Stomach (tissue), 19 donors: ENCODE measurements at places on chromosomes 13 and 19.
A peak's percentile ranks its signal among the peaks of the same experiment; 100 is the strongest.

GRCh38 chr13:37138169-37138568 is 32.7 kb upstream of the CSNK1A1L start:
- DNase-seq = no peak

- peak; percentile 94 for DNase-seq
These were observed 10.1 kb downstream of the NOSIP start for GRCh38 chr19:49570138-49570856.

GRCh38 chr13:47475441-47475948 is 525.6 kb downstream of the SUCLA2 start:
- no peak for DNase-seq

- DNase-seq = no peak
These were observed 41.6 kb downstream of the COL4A1 start for GRCh38 chr13:110265341-110265681.

- DNase-seq = no peak
These were observed 18.4 kb upstream of the TOMM40 start for GRCh38 chr19:44872661-44873060.

DNA sequence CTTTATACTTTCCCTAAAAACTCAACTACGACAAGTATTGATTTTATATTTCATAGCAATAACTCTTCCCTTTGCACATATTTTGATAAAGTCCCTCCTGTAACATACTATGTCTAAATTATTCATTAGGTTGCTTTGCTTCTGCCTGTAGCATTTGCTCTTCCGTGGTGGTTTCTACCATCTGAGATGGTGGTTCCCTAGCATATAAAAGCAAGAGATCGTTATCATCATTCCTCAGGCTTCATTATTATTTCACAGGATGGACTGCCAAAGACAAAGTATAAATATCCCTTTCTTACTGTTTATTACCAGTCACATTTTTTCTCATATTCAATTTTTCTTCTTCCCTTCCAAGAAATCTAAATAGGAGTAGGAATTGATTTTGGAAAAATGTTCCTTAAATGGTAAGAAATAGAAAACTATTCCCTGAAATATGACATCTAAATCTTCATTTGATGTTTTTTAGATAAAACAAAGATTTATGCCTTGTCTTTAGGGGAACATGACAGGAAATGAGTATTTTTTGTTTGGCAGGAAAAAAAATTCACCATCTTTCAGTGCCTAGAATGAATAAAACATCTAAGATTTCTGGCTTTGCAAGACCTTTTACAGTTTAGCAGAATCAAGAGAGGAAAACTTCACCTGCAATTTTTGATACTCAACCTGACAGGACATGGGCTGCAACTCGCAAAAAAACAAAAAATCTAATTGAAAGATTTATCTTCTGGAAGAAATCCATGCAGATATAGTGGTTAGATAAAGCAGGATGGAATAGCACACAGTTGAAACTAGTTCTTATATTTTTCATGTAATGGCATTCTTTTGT is 340.0 kb downstream of the SPRY2 start:
- DNase-seq = no peak

- DNase-seq = no peak
These were observed 5.2 kb downstream of the MTUS2 start for GRCh38 chr13:28825379-28825778.

DNA sequence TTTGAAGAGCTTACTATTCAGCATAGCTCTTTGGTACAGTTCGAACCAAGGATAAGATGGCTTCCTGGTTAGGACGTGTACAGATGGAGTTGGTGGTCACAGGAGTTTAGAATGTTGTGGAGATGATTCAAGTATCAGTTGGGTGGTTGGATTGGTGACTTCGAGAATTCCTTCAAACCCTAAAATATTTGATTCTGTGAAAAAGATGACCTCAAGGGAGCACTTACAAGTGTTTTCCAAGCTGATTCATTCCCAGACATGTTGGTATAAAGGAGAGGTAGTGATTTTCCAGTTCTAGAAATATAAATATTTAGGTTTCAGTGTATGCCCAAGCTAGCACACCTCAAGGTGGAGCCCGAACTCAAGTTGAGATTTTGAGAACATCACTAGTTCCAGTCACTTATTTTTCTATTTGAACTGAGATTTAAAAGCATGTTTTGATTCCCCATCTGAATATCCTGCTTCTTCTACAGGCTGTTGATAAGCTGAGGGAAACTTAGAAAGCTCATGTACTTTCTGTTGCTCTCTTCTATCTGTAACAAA is 306.1 kb downstream of the DCT start:
- DNase-seq = no peak

DNA sequence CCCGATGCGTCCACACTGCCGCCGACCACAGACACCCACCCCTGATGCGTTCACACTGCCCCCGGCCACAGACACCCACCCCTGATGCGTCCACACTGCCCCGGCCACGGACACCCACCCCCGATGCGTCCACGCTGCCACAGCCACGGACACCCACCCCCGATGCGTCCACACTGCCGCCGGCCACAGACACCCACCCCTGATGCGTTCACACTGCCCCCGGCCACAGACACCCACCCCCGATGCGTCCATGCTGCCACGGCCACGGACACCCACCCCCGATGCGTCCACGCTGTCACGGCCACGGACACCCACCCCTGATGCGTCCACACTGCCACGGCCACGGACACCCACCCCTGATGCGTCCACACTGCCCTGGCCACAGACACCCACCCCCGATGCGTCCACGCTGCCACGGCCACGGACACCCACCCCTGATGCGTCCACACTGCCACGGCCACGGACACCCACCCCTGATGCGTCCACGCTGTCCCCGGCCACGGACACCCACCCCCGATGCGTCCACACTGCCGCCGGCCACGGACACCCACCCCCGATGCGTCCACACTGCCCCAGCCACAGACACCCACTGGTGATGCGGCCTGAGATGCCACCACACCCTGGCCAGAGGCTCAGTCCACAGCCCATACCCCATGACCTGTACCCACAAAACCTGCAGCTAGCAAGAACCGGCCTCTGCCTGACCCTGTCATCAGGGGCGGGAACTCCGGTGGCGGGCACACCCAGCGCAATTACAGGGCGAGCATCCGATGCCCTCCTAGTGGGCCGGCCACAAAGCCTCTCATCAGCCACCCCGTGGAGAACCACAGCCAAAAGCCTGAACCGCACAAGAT is 28.4 kb downstream of the RASA3 start:
- no peak for DNase-seq

DNA sequence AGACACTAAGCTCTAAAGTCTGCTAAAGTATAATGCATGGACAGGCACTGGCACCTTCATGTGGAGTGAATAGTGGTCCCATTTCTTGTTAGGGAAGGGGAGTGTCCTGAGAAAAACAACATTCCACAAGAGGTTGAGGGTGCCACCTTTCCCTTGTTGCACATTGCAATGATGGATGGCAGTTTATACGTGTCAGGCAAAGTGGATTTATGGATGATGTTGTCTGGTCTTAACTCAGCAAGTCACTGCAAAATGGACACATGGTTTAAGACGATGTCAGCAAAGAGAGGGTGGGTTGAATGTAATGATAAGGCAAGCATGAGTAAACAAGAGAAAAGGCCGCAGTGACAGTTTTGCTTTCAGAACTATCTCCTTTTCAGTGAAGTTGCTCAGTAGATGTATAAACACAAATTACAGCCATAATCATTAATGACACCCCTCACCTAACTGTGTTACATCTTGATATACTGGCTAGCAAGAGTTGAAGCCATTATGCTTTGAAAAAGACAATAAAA is 19.6 kb upstream of the CBY2 start:
- DNase-seq = no peak

DNA sequence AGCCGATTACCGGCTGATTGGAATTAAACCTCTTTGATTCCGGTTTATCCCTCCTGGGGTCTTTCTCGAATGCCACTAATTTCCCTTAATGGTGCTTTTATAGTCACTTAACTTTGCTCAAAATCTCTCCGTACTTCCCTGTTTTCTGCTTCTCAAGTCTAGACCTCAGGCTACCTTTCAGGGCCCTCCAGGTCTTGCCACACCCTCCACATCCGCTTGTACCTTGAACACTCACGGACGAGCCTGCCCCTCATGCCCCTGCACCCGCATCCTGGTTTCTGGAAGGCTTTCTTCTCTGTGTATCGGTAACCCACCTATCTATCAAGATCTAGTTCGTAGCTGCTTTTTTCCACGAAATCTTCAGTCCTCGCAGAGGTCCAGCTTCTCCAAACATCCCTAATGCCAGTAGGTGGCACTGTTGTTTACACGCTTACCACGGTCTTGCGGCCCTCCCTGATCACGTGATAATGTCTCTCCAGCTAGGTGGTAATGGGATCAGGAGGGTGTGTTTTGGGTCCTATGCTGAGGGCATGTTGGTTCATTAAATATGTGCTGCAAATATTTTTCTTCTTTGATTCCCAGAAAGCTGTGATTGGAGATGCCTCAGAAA is 13.8 kb downstream of the ATP12A start:
- peak; percentile 46 for DNase-seq

DNA sequence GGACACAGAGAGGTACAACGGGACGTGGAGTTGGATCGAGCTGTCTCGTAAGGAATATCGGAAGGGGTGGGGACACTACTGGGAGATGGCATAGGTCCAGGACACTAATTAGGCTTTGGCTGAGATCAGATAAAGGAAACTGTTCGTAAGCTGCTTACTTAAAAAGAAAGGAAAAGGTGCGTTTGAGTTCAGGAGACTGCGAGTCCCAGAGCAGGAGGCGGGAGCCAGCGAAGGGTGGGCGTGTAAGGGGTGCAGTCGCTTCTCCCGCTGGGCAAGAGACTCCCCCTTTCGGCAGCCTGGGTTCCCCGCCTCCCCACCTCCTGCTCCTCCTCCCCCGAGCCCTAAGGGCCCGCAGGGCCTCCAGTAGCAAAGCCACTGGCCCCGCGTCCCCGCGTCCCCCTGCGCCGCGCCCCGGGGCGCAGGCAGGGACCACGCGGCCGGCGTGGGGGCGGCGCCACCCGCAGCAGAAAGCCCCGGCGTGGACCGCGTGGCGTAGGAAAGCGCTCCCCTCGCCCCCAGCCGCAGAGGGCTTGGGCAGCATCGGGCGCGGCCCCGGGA is 547 bp downstream of the ABCC4 start:
- DNase-seq = peak; percentile 81

- peak; percentile 69 for DNase-seq
These were observed 72.4 kb downstream of the KDM4B start for GRCh38 chr19:5041168-5041912.

GRCh38 chr19:55418185-55418584 is 10.6 kb upstream of the UBE2S start:
- peak; percentile 57 for DNase-seq

GRCh38 chr13:30789166-30789862 is 54.0 kb downstream of the ALOX5AP start:
- no peak for DNase-seq

DNA sequence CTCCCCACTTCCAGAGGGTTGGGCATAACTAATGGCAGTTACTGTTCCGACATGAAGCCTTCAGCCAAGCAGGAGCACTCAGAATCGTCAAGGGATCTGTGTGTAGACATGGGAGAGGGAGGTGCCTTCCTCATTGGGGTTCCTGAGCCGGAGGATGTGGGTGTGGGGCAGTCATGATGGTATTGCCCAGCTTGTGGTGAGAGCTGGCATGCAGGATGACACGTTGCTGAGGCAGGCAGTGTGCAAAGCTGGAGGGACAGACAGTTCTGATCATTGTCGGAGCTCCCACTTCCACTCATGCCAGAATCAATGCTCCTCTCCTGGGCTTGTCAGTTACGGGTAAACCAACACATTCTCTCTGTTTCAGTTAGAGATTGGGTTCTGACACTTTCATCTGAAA is 83.9 kb upstream of the TSC22D1 start:
- DNase-seq = no peak

GRCh38 chr19:5046339-5047039 is 77.6 kb downstream of the KDM4B start:
- DNase-seq = peak; percentile 83

DNA sequence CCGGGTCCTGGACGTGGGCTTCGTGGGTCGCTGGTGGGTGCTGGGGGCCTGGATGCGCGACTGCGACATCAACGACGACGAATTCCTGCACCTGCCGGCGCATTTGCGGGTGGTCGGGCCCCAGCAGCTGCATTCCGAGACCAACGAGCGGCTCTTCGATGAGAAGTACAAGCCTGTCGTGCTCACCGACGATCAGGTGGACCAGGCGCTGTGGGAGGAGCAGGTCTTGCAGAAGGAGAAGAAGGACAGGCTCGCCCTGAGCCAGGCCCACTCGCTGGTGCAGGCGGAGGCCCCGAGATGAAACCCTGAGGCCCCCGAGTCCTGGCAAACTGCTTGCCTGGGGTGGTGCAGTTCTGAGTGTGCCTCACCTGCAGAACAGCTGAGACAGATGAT is 787 bp downstream of the TIMM29 start:
- peak; percentile 34 for DNase-seq

GRCh38 chr13:63092456-63092855 is 1676.8 kb upstream of the PCDH20 start:
- DNase-seq = no peak

DNA sequence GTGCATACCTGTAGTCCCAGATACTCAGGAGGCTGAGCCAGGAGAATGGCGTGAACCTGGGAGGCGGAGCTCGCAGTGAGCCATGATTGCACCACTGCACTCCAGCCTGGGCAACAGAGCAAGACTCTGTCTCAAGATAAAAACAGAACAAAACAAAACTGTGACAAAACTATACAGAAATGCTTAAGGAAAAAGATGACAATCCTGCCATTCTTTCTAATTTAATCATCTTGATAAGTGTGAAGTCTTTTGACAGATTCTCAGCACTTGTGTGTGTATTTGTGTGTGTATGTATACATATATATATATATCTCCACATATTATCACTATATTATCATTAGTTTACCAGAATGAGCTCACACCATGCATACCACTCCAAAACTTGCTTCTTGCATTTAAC is 12.3 kb downstream of the HTR2A start:
- no peak for DNase-seq

DNA sequence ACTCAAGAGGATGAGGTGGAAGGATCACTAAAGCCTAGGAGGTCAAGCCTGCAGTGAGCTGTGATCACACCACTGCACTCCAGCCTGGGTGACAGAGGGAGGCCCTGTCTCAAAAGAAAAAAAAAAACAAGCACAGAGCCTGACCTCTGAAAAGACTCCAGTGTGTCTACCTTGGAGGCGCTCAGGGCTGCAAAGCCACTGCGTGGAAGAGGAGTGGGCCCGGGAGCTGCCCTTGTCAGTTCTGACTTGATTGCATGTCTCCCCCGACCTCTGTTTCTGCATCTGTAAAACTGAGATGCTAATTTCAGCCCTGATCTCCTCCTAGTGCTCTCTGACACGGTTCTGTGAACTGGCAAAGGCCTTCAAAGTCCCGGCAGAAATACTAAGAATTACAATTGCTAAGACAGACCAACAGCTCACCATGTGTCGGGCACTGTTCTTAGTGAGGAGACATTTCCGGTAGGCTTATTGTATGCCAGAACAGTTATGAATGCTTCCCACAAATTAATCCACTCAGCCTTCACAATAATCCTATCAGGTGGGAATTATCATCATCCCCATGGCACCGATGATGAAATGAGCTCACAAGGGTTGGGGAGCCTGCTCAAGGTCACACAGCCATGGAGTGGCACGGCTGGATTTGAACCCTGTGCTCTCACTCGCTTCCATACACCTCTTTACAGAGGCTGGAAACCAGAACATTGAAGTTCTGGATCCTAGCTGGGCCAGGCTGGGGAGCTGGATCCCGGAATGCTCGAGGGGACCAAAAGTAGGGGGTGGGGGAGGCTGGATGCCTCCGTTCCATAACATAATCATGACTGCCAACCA is 3.5 kb downstream of the AKT2 start:
- DNase-seq = no peak
